Left lung (tissue), 14 donors: ENCODE measurements at places on chromosomes 5 and 9. TPM values are rescaled to one million over a fixed set of nuclear protein-coding genes. Genes with fewer than 3 reads are reported as not detected.

Gene PLPP7
- polyA plus RNA-seq: 1.3 TPM

GRCh38 chr5:135964670-135965320 lies 10.0 kb upstream of the LECT2 start:
- no peak for DNase-seq

DNA sequence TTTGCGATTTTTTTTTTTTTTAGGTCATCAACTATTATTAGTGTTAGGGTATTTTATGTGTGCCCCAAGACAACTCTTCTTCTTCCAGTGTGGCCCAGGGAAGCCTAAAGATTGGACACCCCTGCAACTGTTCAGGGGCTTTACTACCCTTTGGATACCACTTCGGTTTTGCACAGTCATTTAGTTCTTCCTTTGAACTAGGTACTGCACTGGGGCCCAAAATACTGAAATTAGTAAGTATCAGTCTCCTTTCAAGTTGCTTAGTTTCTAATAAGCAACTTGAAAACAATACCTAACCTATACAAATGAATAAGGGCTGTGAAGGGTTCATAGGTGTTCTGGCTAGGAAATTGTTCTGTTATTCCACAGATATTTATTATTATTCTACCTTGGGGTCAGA lies 45.3 kb downstream of the CWC27 start:
- no peak for DNase-seq

DNA sequence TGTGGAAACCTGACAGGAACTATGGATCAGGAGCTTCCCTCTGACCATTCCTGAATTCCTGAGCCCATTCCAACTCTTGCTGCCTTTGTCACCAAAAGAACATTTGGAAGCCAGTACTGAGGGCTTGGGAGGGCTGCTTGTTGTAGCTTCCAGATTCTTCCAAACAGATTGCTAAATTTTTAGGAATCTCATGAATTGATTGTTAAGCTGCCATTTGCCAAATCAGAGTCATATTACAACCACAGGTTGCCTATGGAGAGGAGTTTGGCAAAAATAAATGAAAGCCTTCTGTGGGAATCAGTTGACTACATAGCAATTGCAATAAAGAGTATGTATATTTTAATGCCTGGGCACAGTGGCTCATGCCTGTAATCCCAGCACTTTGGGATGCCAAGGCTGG lies 39.2 kb upstream of the SLC28A3 start:
- DNase-seq: no peak

DNA sequence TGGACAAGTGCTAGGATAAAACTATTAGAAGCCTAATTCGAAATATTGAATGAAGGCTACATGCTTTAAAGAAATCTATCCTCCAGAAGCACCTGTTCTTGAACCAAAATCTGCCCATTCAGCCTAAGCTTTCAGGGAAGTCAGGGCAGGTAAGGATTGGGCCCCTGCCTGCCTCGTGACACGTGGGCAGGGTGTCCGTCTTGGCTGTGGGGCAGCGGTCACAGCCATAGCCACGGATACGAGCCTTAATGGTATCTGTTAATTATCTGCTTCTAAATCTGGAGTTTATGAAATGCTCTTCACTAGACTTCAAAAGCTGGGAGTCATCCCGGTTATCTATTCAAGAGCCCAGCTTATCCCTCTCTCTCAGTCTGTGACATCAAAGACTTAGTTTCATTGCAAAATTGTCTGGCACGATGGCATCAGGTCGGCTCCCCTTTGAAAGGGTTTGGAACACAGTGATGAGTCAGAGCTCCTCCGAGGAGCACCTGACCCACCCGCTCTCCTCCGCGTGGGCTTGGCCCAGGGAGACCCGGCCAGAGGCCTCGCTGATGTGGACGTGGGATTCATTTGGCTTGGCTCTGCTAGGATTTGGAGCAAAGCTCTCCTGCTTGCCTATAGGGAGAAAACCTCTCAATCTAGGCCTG lies 135.9 kb downstream of the MACROH2A1 start:
- DNase-seq: no peak

Gene PROB1
- polyA plus RNA-seq: 0.76 TPM

Gene SLC45A2
- polyA plus RNA-seq: not detected
